Stromal cell of bone marrow (primary cell): ENCODE measurements at places on chromosomes 7 and 10.
A peak's percentile ranks its signal among the peaks of the same experiment; 100 is the strongest.

DNA sequence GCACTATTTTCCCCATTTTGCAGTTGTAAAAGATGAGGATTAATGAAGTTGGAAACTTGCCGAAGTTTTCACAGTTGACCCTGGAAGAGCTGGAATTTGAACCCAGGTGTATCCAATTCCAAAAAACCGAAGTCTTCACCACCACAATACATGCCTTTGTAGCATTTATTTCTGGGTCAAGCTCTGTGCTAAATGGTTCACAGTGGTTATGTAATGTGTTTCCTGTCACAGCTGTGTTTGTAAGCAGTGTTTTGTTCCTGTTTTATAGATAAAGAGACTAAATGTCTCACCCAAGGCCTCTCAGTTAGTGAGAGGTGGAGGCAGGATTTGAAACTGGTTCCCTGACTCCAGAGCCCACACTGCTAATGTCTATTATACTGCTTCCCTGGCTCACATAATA lies 17.6 kb downstream of the SFTPA2 start:
- DNase-seq, result no peak

DNA sequence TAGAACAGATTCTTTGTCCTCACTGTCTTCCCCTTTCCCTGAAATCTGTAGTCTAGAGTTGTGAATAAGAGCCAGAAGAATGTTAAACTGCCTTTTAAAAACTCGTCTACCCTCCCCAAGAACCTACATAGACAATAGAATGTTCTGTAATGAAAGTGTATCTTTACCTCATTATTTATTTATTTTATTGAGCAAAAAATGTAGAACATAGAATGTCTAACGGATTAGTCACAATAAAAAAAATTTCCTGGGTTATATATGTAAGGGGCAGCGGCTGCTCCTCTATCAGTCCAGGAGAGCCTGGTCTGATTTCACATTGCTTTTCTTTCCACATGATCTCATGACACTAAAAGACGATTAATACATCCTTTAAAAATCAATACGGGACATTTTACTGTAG lies 135.7 kb downstream of the SDK1 start:
- no peak for DNase-seq

GRCh38 chr10:79224992-79225391 lies 122.3 kb upstream of the PPIF start:
- no peak for DNase-seq

DNA sequence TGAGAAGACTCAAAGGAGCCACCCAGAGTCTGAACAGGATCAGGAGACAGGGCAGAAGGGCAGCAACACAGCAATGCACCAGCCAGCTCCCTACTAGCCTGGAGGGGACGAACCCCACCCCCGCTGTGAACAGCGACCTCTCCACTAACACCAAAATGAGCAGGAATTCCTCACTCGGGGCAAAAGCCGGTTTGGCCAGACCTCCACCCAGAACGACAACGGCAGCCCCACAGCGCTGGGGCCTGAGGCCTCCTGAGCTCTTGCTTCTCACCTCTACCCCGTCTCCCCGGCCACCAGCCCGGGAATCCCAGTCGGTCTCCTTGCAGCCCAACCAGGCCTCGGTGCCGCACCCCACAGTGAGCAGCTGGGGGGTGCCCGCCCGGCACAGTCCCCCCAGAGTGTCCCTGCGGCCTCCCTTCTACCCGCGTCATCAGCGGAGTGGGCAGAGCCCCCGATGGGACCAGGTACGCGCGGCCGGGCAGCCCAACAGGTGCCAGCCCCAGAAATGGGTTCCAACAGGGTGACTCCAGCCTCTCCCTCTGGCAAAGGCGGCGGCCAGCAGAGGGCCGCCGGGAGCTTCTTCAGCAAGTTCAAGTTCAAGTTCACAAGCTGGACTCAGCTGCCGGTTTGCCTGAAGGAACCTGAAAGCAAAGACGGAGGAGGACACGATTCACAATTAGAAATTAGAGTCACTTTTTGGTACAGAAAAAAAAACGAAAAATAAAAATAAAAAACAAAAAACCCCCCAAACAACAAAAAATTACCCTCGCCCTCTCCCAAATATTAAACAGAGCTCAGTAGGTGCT lies 129.0 kb downstream of the MARCHF5 start:
- no peak for DNase-seq

DNA sequence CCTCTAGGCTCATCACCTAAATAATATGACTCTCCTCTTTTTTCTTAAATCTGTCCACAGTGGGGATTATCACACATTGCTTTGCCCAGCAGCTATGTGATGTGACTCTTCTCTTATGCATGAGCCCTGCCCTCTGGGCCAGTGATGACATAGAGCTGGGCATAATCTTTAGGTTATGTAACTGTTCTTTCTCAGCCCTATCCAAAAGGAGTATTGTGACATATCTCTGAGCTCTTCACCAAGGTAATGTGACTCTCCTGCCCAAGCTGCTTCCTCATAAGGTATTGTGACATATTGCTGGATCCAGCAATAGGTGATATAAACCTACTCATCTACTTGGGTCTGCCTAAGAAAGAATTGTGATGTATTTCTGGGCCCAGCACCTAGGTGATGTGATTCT lies 37.7 kb upstream of the ZNF107 start:
- DNase-seq, result no peak

DNA sequence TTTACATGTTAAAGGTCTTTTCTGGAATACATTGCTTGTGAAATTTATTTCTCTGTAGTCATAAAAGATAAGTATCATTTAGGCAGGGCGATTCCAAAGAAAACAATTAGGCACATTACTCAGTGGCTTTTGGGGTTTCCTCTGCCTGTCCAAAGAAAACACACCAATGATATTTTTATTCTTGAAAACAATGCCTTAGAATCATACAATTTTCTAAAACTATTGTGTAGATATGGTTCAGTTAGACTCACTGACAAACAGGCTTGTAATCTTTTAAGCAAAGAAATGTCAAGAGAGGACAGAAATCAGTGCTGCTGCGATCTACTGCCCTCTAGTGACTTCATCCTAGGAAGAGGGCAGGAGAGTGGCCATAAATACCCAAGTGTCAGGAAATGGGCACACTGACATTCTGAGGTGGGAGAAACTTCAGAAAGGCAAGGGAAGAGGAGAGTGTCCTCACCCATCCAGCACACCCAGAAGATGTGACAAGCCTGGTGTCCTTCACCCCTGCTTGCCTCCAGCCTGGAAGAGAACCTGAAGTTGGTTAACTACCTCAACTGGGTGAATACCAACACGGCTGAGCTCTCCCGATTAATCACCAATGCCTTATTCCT lies 120.5 kb downstream of the GALNT11 start:
- peak; percentile 74 for DNase-seq

- DNase-seq, result no peak
These were observed 38.4 kb upstream of the PSAP start for GRCh38 chr10:71889388-71889987.

DNA sequence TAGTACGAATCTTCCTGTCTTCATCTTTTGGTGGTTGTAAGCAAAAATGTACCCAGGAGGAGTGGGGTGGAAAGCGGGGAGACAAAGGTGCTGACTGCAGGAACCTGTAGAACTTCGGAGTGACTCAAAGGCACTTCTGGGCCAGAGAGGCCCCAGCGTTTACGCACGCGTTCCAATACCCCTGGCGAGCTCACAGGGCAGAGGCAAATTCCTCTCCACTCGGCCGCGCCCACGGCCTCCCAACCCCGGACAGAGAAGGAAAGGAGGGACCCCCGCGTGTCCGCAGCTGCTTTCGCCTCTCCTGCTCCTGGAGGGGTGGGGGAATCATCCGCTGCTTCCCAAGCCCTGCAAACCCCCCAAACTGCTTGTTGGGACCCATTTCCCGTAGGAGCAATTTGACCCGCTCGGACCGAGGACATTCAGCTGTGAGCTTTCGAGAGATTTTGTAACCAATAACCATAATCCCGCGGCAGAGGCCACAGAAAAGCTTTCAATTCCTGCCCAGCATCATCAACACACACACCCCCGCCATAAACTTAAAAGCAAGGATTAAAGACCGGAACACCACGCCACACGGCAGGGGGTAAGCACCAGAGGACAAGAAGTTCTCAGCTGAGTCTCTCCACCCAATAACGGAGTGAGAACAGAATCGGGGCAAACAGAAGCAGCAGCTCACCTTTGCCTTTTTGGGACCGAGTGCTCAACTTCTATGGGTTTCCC lies 2.3 kb downstream of the IGF2BP3 start:
- no peak for DNase-seq

DNA sequence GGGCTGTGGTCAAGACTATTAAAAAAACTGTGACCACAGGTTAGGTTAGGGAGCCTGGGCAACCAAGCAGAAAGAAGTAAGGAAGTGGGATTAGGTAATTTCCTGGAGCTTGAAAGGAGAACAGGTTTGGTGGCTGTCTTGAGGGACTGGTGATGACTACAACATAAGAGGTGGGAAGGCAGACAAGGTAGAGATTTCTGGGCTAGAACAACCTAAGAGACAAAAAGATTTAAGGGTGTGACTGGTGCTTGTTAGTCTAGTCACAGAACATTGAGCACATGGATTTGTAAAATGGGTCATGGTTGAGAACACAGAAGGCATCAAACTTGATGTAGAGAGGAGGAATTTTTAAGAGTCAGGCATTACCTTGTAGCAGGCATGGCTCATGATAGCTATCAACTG lies 123.7 kb upstream of the ASAH2 start:
- no peak for DNase-seq

- no peak for DNase-seq
These were observed 24.6 kb upstream of the FAM170B start for GRCh38 chr10:49158404-49158803.

GRCh38 chr10:15897287-15897686 lies 37.0 kb upstream of the MINDY3 start:
- peak; percentile 12 for DNase-seq

- DNase-seq, result peak; percentile 36
These were observed 54.3 kb downstream of the SLC16A9 start for GRCh38 chr10:59655309-59655708.

DNA sequence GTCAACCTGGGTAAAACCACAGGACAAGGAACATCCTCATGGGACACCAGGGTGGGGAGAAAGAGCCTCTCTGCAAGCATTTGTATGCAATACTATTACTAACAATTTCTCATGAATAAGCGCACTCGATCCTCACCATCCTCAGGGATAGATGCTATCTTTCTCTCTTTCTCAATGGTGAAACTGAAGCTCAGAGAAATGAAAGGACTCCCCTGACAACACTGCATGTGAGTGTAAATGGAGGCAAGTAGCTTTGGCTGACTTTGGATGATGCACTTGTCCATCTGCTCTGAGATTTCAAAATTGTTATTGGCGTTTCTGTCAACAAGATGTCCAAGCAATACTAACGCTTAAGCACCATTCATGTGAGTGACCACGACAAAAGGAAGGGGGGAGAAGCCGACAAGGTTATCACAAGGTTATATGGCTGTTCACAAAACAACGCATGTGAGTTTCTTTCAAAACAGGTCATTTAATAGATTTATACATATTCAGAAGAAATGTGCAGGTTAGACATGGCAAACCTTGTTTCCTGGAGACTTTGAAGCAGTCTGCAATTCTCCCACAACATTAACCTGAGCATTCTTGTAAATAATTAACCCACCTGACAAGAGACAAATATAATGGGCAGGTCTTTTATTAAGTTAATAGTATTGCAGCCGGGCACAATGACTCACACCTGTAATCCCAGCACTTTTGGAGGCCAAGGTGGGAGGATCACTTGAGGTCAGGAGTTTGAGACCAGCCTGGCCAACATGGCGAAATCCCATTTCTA lies 54.0 kb downstream of the IFIT5 start:
- no peak for DNase-seq

DNA sequence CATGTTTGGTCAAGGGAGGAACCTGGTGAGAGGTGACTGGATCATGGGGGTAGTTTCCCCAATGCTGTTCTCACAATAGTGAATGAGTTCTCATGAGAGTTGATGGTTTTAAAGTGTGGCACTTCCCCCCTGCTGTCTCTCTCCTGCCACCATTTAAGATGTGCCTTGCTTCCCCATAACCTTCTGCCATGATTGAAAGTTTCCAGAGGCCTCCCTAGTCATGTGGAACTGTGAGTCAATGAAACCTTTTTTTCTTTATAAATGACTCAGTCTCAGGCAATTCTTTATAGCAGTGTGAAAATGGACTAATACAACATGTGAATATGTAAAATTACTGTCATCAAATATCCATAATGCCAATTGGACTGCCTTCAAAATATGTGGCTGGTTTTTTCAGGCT lies 165.5 kb upstream of the TARP start:
- no peak for DNase-seq

GRCh38 chr7:29044554-29044953 lies 86.4 kb upstream of the TRIL start:
- DNase-seq, result no peak

GRCh38 chr10:116044801-116045248 lies 228.2 kb downstream of the GFRA1 start:
- DNase-seq, result peak; percentile 13

- DNase-seq, result no peak
These were observed 14.7 kb upstream of the SLC16A9 start for GRCh38 chr10:59724098-59724938.

DNA sequence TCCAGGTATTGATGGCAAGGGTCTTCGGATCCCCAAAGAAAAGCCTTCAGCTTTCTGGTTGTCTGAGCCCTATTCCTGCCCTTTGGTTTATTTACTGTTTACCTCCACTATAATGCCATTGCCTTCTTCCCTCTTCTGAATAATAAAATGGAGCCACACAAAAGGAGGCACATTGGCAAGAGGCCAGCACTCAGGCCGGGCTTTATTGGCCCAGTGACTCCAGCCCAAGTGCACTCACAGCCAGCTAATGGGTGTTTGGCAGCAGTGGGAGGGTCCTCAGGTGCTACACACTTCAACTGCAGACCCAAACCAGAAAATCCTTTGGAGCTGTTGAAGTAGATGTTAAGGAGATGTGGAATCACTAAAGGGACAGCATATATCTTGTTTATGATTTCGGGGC lies 336.0 kb downstream of the PLXNA4 start:
- DNase-seq, result no peak

DNA sequence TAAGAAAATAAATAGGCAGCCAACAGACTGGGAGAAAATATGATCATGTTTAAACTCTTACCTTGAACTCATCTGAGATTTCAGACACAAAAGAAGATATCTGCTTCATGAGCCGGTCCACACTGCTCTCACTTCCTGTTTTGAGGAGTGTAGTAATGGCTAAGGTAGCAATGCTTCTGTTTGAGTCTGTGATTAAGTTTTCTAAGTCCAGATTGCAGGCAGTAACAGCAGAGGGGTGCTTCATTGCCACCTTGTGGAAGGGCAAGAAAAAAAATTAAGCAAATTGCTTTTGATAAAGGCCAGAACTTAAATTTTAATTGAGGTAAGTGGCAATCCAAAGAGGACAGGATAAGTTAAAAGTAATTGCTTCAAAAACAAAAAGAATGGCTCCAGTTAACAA lies 69.1 kb downstream of the MEST start:
- DNase-seq, result peak; percentile 3

DNA sequence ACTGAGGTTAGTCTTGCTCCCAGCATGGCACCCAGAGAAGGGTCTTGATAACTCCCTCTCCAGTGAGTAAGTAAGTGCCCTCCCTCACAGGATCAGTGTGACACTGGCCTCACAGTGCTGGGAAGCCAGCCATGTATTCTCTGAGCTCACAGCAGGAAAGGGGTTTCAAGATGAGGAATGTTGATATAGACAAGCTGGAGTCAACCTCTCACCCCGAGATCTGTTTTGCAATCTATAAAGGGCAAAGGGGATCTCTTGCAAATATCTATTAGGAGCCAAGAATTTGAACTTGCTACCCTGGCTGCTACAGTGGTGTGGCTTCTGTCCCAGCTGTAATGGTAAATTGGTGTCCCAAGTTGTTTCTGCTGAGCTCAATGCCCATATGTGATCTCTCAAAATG lies 70.2 kb upstream of the ADAM12 start:
- DNase-seq, result no peak
